ENCODE measurements at places on chromosomes 5 and 9. TPM values are rescaled to one million over a fixed set of nuclear protein-coding genes. Genes with fewer than 3 reads are reported as not detected.

GRCh38 chr5:98638701-98639100 is 134.8 kb upstream of the RGMB start:
- no peak for DNase-seq

DNA sequence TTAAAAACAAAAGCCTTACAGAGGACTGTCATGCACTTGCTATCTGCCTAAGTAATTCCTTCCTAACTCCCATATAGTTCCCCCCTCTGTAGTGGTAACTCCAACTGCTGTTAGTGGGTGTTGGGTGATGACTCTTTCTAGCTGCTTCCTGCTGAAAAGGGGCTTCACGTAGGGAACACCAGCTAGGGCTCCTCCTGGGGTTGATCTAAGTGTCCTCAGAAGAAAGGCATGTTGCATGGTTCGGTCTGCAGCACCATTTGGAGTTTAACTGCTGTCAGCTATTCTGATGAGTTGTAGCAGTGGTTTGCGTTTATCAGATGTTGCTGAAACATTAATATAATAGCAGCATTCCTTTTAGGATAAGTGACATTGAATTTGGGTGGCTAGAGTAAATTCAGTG is 281.9 kb upstream of the TUSC1 start:
- no peak for DNase-seq

GRCh38 chr9:96818533-96818932 is 35.8 kb downstream of the ZNF782 start:
- DNase-seq: no peak

GRCh38 chr9:86868616-86869015 is 78.7 kb downstream of the GAS1 start:
- DNase-seq: no peak

GRCh38 chr5:169296419-169297143 is 4.4 kb downstream of the SLIT3 start:
- DNase-seq: no peak

GRCh38 chr9:20948703-20949102 is 82.7 kb downstream of the HACD4 start:
- no peak for DNase-seq

- DNase-seq: no peak
Observed at GRCh38 chr5:115895821-115896220, 54.1 kb downstream of the AP3S1 start.

- no peak for DNase-seq
Observed at GRCh38 chr9:136296434-136297015, 7.4 kb downstream of the CCDC187 start.

GRCh38 chr9:131704988-131705387 is 34.9 kb downstream of the RAPGEF1 start:
- no peak for DNase-seq

DNA sequence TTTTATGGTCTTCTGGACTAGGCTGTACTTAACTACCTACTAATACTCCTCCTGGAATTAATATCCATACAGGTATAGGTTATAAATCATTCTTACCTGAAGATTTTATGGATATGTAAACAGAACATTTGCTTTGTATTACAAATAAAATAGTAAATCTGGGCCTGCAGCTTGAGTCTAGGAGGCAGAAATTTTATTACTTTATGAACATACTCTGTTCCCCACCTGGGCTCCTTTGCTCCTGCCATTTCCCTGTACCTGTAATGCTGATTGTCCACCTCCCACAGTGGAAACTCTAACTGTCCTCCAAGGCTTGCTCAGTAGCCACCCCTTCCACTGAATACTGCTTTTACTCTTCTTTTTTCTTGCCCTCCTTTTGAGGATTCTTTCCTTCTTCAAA is 108.0 kb downstream of the PAM start:
- no peak for DNase-seq

C5orf46 gene
- not detected for total RNA-seq

PCDHGA4 gene
- total RNA-seq: 9.2 TPM

CER1 gene
- not detected for total RNA-seq

NIM1K gene
- 0.05 TPM for total RNA-seq

OBP2B gene
- total RNA-seq: not detected

CCDC192 gene
- not detected for total RNA-seq

CAST gene
- total RNA-seq: 190 TPM
